ENCODE measurements at places on chromosomes 16 and 17.

DNA sequence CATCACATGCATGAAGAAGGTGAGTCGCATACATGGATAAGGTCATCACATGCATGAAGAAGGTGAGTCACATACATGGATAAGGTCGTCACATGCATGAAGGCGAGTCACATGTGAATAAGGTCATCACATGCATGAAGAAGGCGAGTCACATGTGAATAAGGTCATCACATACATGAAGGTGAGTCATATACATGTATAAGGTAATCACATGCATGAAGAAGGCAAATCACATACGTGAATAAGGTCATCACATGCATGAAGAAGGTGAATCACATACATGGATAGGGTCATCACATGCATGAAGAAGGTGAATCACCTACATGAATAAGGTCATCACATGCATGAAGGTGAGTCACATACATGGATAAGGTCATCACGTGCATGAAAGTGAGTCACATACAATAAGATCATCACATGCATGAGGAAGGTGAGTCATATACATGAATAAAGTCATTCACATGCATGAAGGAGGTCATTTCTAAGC lies 105.1 kb upstream of the SDK2 start:
- DNase-seq: no peak

GRCh38 chr16:78990309-78990701 lies 610.2 kb downstream of the MAF start:
- no peak for DNase-seq

DNA sequence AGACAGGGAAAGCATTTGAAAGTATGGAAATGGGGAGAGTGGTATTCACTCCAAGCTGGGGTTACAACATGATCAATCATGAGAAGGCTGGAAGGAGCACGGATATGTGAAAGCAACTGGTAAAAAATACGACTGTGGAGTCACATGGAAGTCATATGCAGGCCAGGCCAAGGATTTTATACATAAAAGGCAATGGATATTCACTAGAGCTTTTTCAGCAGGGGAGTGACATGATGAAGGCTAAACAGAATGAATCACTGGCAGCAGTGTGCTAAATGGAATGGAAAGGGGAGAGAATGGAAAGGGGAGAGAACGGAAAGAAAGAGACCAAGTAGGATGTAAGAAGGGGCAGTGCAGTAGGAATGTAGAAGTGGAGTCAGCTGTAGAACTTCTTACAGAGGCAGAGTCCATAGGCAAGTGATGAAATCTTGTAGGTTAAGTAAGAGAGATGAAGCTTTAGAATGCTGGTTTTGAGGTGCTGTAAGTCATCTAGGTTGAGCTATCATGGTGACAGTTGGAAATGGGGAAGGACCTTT lies 13.0 kb upstream of the NETO2 start:
- no peak for DNase-seq

GRCh38 chr17:69060822-69061221 lies at the start of gene ABCA9:
Gene ABCA9, minus strand, starts transcription at chr17:69060927. Its CDS starts 9,801 bp downstream, at chr17:69051126.
- DNase-seq: no peak

DNA sequence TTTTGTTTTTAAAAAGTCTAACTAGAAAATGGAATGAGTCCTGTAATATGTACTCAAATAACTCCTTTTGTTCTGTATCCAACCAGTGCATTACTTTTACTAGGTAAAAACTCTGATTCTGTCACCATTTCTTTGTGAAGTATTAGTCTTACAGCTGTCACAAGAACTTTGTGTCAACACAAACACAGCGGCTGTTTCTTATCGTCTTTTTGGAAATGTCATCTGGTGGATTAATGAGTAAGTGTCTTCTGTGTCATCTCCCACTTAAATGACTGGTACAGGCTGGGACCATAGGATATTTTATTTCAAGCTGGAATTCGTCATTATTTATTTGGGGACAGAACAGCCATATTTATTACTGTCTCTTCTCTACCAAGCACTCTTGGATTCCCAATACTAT lies 19.1 kb upstream of the ALDH3A2 start:
- DNase-seq: no peak

DNA sequence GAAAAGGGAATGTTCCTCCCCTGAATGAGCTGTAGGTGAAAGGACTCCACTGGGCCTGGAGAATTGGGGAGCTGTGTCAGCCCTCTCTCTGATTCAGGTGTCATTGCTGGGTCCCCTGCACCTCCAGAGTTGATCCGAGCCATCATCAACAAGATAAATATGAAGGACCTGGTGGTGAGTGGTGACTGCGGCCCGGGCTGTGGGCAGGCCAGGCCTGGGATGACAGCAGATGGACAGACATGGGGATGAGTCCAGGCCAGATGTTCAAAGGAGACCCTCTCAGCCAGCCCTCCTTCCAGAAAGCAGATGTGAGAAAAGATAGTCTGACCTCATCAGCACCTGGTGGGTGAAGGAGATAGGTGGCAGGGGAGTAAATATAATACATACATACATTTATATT lies 4.6 kb downstream of the CHAD start:
- DNase-seq: no peak

DNA sequence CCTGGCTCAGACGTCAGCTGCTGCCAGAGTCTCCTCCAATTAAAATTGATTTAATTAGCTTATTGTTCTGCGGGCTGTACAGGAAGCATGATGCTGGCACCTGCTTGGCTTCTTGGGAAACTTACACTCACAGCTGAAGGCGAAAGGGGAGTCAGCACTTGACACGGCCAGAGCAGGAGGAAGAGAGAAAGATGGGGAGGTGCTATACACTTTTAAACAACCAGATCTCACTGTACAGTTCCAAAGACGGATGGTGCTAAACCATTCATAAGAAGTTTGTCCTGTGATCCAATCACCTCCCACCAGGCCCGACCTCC lies 1.4 kb upstream of the PRDM7 start:
- DNase-seq: no peak

- DNase-seq: no peak
Measured at GRCh38 chr17:44065668-44066203, 735 bp downstream of the LSM12 start.

GRCh38 chr17:41505007-41505808 lies at the start of gene KRT13:
Gene KRT13, minus strand, starts transcription at chr17:41505612. Its CDS starts 62 bp downstream, at chr17:41505550.
- DNase-seq: no peak

DNA sequence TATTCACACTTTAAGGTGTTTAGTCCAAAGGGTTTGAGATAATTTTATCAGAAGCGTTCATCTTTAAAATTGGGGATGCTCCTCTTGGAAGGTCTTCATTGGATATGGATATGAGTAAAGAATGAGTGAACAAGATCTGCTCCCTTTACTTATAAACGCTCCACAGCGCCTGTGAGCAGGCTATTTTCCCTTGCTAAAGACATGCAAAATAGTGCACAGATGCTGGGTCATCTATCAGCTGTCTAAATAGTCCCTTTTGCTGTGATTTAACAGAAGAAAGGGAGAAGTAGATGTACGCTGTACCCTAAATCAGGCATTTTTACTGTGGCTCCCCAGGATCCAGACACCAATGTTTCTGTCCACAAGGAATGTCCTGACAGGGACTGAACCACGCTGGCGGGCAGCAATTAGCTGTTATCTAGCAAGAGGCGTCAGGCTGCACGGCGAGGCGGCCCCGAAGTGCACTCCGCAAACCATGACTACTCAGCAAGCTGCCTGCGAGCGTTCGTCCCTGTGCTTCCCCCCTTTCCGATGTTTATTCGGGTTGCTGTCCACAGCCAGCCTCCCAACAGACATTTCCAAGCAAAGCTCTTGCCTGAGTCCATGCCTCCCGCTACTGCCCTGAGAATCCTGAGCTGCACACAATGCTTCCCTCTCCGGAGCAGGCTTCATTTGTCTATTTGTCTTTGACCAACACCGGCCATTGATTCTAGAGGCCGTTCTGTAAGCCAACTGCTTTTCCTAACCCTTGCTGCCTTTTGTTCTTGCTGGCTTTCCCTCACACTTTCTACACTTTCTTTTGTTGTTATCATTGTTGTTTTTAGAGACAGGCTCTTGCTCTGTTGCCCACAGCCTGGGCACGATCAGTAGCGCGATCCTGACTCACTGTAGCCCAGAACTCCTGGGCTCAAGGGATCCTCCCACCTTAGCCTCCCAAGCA lies 55.7 kb upstream of the CNEP1R1 start:
- no peak for DNase-seq

GRCh38 chr17:40980596-40980995 lies 3.5 kb downstream of the KRT40 start:
- DNase-seq: no peak

- no peak for DNase-seq
Measured at GRCh38 chr16:14354561-14355351, 275.3 kb downstream of the PARN start.

DNA sequence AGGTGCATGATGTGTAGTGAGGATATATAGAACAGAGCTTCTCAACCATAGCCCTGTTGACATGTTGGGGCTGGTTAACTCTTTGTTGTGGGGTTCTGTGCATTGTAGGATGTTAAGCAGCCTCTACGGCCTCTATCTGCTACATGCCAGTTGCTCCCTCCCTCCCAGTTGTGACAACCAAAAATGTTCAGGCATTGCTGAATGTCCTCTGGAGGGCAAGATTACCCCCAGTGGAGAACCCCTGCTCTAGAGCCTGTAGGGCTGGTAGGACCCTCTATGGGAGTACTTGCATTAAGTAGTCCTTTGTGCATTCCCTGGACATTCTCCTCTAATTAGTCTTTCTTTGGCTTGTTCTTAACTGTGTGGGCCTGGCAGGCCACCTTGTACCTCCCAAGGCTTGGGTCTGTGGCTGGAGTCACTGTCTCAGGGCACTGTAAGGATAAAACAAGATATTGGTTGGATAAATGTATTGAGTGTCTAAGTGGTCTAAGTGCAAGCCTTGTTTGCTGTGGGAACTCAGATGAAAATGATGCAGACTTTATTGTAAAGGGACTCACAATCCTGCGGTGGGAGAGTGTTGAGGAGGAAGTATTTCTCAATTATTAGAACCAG lies 19.8 kb upstream of the MYO1D start:
- DNase-seq: no peak

- DNase-seq: no peak
Measured at GRCh38 chr17:74259667-74260524, 14.1 kb upstream of the DNAI2 start.

DNA sequence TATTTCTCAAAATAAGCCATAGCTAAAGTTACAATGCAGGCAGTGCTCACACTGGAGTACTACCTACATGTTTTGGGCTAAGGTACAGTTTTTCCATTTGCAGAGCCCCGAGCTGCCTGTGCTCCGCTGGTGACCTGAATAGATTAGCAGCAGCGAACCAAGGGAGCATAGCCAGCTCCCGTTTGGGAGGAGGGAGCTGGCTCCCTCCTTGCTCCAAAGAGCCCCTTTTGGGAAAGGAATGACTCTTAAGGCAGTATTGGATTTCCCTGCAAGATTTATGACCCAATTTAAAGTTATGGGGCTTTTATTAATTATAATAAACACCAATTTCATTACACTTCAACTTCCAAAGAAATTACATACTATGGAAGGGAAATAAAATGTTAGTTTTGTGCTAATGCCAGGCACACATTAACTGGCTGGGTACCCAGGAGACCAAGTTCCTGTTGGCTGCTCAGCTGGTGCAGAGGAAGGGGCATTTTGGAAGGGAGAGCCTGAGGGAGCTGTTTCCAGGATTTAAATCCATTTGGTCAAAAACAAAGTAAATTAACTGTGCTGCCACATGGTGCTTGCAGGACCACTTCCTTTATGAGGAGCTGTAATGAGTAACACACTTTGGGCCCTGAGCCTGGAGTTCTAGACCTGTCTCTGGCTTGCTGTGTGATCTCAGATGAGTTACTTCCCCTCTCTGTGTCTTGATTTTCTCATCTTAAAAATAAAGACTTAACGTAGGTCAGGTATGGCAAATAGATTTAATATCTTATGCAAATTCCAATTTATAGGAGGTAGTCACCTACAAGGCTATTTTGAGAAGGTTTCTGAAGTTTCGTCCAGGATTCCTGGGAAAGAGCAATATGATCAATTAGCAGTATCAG lies 362.1 kb upstream of the CCL2 start:
- DNase-seq: no peak

DNA sequence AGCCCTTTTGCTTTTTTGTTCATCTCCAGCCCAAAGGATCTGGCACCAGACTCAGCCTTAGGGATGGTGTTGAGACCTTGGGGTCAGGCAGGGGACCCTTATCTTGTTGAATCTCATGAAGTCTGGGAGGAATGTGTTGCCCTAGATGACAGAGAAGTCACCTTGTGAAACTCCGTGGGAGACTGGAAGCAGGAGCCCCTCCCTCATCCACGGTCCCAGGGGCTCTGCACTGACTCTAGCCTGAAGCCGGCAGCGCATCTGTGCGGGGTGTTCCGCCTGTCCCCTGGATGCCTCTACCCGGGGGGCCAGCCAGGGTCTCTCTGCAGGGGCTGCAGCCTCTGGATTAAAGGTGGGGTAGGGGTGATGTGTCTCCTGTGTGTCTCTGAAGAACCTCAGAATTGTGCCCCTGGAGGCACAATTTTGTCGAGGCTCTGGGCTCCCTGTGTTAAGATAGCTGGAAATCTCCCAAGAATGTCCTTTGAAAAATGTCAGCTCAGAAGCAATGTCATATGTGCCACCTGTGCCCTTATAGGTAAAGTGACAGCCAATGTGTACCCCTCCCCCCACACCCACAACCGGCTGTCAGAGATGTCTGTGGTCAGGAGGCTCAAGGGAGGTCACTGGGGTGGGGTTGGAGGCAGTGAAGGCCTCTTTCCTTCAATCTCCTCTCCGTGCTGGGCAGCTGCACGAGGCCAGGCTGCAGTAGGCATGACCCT lies 32.1 kb upstream of the CDC42EP4 start:
- no peak for DNase-seq

DNA sequence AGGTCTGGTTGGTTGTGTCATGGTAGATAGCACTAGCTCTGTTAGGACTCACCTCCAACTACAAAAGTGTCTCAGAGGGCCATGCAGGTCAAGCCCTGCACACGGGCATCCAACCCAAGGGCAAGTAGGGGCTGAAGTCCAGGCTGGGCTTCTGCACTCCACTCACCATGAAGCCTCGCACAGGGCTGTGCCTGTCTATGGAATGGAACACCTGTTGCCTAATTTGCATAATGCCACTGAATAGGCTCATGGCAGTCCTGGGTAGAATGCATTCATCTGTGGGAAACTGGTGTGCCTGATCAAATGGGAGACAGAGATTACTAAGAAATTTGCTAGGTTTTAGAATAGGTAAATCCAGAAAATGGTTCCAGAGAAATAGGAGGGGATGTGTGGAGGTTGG lies 8.0 kb upstream of the AKAP1 start:
- no peak for DNase-seq

Data from NCI-H1436 treated with DMSO at 0.1 percent for 48 hours (cell line).